Stimulated activated memory B cell treated with anti-CD40 and anti-IgM and Interleukin-4, amounts not matched to agents 10 μg/mL and 1 μg/mL and 100 μg/mL, for 72 hours (primary cell): ENCODE measurements at places on chromosomes 3 and 15.

- no peak for ATAC-seq
Measured at GRCh38 chr15:77599357-77599756, 33.4 kb downstream of the LINGO1 start.

DNA sequence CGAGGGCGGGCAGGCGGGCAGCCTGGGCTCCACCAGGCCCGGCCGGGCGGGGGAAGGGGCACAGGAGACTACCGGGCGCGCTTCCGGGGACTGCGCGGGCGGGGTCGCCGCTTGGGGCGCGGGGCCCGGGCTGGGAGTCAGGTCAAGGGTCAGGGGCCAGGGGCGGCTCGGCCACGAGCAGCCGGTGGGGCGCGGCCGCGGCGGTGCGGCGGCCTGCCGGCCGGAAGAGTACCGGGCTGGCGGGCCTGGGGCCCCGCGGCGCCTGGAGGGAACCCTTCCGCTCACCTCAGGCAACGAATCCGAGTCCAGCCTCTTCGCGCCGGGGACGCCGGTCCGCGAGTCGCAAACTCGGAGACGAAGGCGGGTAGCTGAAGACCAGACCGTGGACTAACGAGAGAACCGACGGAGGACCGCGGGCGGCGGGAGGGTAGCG is 225 bp downstream of the RHOA start:
- peak; percentile 60 for ATAC-seq

GRCh38 chr3:72266016-72266370 is 481.0 kb upstream of the PROK2 start:
- ATAC-seq = peak; percentile 57

DNA sequence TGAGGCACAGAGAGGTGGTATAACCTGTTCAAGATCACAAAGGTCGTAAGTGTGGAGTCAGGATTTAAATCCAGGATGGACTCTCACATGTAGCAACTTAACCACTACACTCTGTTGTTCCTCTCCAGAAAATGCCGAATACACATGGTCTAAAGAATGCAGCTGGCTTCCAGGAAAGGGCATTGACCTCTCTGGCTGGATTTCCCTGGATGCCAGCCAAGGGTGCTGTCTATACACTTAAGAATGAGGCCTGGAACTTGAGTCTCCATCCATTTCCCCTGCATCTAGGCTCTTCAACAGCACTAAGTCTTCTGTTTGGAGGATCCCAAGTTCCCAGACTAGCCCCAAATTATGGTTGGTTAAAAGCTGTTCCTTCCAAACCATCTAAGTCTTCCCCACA is 60.5 kb downstream of the CERS3 start:
- no peak for ATAC-seq

- ATAC-seq = no peak
Measured at GRCh38 chr3:106276151-106276550, 407.3 kb upstream of the CBLB start.
